Karpas-422 (cell line): ENCODE measurements at places on chromosomes 5 and 9. TPM values are rescaled to one million over a fixed set of nuclear protein-coding genes. Genes with fewer than 3 reads are reported as not detected.

Gene YTHDC2
- 53.4 and 63.8 TPM in 2 replicates for total RNA-seq

Gene LCN12
- not detected in 2 replicates for total RNA-seq

Gene AGXT2
- not detected in 2 replicates for total RNA-seq

Gene NR6A1
- 3.1 and 3.2 TPM in 2 replicates for total RNA-seq

Gene BARHL1
- total RNA-seq: not detected in 2 replicates

Gene AMBP
- total RNA-seq: not detected in 2 replicates

Gene MORN5
- not detected in 2 replicates for total RNA-seq

Gene SLC2A6
- 10.6 and 32.0 TPM in 2 replicates for total RNA-seq

Gene LECT2
- total RNA-seq: not detected in 2 replicates

Gene GARIN3
- not detected in 2 replicates for total RNA-seq

Gene KIF27
- 6.5 and 7.6 TPM in 2 replicates for total RNA-seq

Gene GCNT1
- total RNA-seq: 10.8 and 13.1 TPM in 2 replicates

Gene IFT74
- 25.8 and 29.3 TPM in 2 replicates for total RNA-seq

Gene GRM6
- not detected in 2 replicates for total RNA-seq

Gene MLLT3
- 4.0 and 5.8 TPM in 2 replicates for total RNA-seq

Gene FPGS
- 41.9 and 102 TPM in 2 replicates for total RNA-seq

Gene SLC9A3
- 2.0 and 3.5 TPM in 2 replicates for total RNA-seq

Gene TAF11L5
- total RNA-seq: not detected in 2 replicates

Gene KIF12
- not detected in 2 replicates for total RNA-seq

Gene SLC25A2
- total RNA-seq: 0.65 and 0.82 TPM in 2 replicates

Gene ZFP37
- total RNA-seq: not detected in 2 replicates

Gene FBP2
- total RNA-seq: not detected in 2 replicates

Gene SHISAL2B
- not detected in 2 replicates for total RNA-seq

Gene WHRN
- total RNA-seq: 0.30 and 0.76 TPM in 2 replicates

Gene KCTD16
- 0.11 and 0.36 TPM in 2 replicates for total RNA-seq

Gene IL17B
- not detected in 2 replicates for total RNA-seq

Gene UIMC1
- total RNA-seq: 38.0 and 57.7 TPM in 2 replicates

Gene IL31RA
- total RNA-seq: not detected in 2 replicates

Gene RASEF
- total RNA-seq: 0.04 and 0.15 TPM in 2 replicates

Gene PRDM9
- total RNA-seq: not detected in 2 replicates

Gene SPINK4
- total RNA-seq: not detected in 2 replicates

Gene FOXD4L4
- 0.14 and 0.41 TPM in 2 replicates for total RNA-seq

Gene COL27A1
- not detected in 2 replicates for total RNA-seq

Gene GABRB2
- not detected in 2 replicates for total RNA-seq

Gene IFNE
- not detected in 2 replicates for total RNA-seq

Gene MARCHF11
- not detected in 2 replicates for total RNA-seq

Gene HDHD3
- 11.6 and 16.4 TPM in 2 replicates for total RNA-seq

Gene FREM1
- total RNA-seq: not detected in 2 replicates

Gene MSMP
- total RNA-seq: 1.1 and 4.2 TPM in 2 replicates

Gene FOXB2
- not detected in 2 replicates for total RNA-seq

Gene IFNA21
- total RNA-seq: not detected in 2 replicates

Gene OR1N1
- not detected in 2 replicates for total RNA-seq

Gene INSYN2B
- 0.07 TPM in 1 of 2 replicates, not detected in the other for total RNA-seq

Gene TRIM36
- total RNA-seq: 2.5 and 4.1 TPM in 2 replicates
